ENCODE measurements at places on chromosomes 2 and 18.

GRCh38 chr2:58545300-58546280 is 304.5 kb upstream of the FANCL start:
- DNase-seq = no peak

GRCh38 chr18:60067426-60068210 is 167.8 kb downstream of the PMAIP1 start:
- DNase-seq = no peak

GRCh38 chr2:144146876-144147275 is 373.0 kb downstream of the ZEB2 start:
- no peak for DNase-seq

DNA sequence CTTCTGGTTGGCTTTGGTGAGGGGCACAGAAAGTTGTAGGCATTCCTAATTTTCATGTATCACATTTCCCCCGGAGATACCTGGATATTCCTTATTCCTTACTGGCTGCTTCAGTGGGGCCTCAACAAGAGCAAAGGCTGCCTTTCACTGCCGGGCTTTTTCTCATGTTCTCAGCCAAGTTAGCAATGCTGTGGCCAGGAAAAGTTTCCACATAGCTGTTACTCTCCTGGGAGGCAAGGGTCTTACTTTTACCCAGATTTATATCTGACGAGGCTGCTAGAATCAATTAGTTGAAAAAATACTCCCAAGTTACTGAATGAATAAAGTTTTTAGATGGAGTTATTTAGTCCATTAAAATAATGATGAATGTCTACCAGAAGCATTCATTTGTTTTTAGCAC is 230.5 kb downstream of the ZNF407 start:
- DNase-seq = no peak

- DNase-seq = no peak
Measured at GRCh38 chr18:61921621-61922235, 28.9 kb upstream of the RNF152 start.

DNA sequence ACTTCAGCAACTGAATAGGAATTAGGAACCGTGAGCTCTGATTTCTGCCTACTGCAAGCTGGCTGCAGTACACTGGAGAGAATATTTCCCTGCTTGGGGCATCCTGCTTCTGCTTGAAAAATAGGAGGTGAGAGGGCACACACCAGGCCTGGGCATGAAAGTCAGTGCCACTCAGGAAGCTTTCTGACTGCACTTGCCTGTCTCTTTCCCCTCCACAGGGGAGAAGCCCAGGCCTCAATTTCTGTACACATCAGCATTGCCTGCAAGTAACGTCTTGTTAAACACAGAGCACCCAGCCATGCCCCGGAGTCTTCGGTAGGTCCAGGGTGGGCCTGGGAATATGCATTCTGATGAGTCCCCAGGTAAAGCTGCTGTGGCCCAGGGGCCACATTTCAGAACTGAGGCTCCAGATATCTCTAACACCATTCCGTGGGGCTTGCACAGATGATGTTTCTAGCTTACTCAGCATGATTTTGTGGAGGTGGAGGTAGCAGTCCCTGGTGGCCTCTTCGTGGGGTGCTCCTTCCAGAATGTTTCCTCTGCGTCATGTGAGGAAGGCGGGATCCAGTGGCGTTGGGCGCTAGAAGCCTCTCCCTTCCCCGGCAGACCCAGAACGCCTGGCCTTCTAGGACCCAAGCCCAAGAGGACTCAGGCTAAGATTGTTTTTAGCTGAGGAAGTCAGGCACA is 114.1 kb downstream of the ZBTB7C start:
- DNase-seq = no peak

- DNase-seq = no peak
Measured at GRCh38 chr2:31131871-31132270, 6.4 kb downstream of the GALNT14 start.

DNA sequence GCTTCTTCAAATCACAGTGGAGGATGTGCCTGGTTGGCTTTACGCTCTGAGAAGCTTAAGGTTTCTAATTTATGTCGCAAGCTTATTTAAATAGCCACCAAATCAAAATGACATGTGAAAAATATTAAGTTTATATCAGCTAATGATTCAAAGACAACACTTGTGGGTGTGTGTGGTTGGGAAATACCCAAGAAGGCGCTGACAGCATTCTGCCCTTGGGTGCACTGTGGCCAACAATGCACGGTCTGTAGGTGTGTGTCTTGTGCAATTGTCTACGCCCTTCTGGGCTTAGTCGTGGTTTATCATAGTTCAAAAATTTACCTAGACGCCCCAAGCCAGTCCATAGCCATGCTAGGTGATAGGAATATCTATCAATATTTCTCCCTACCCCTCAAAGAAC is 60.9 kb downstream of the KCTD1 start:
- no peak for DNase-seq

DNA sequence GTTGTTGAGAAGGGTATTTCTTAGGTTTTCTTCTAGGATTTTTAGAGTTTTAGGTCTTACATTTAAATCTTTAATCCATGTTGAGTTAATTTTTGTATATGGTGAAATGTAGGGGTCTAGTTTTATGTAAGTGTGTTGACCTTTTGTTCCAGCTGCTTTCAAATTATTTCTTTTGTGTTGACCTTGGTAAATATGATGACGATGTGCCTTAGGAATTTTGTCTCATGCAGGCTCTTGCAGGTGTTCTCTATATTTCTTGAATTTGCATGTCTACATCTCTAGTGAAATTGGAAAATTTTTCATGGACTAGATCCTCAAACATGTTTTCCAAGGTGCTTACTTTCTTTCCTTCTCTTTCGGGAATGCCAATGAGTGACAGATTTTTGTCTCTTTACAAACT is 1609.3 kb upstream of the ZEB2 start:
- no peak for DNase-seq

DNA sequence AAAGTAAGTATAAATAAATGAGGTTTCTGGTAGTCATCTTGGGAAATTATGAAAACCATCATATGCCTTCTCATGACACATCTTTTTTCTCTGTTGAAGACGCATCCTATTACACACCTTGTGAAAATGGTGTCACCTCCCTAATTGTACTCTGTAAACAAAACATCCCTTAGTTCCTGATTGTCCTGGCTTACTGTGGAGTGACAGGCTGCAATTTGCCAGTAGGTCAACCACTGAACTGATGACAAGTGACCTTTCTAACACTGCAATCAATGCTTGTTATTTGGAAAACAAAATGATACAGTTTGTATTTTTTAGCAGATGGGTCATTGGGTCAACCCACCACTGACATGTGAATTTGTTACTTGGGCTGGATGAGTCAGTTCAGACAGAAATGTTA is 219.5 kb downstream of the PTPRM start:
- DNase-seq = no peak

DNA sequence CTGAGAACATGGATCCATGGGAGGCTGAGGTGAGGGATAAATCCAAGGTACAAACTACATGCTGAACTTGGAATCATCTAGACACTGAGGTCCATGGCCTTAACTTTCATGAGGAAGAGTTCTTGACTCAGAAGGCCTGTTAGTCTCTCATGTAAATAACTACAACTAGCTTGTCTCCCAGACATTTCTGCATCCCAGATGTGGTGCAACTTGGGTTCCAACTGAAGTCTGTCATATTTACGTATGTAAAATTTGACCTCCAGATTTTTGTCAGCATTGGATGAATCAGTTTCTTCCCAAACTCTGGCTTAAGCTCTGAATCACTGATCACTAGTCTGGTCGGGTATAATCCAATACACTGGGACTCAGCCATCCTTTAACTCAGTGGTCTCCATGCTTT is 306.9 kb downstream of the PDE11A start:
- DNase-seq = no peak

DNA sequence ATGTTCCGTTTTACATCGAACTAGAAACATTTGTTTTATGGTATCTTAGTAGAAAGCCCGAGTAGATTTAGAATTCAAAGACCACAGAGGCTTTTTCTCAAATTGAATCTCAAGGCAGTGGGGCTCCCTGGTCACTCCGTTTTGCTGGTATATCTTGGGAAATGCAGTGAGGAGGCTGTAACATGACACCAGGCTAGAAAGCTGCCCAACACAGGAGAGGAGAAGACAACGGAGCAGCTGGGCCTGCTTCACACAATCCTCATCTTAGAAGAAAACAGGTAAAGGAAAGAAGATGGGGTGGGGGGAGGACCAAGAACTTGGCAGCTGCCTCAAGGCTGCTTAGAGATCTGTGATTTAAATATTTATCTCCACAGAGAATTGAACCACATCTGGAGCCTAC is 38.3 kb upstream of the EPB41L3 start:
- no peak for DNase-seq

- DNase-seq = no peak
Measured at GRCh38 chr2:202945497-202945896, 33.4 kb downstream of the CARF start.

GRCh38 chr2:41000906-41001305 is 549.0 kb upstream of the SLC8A1 start:
- no peak for DNase-seq

DNA sequence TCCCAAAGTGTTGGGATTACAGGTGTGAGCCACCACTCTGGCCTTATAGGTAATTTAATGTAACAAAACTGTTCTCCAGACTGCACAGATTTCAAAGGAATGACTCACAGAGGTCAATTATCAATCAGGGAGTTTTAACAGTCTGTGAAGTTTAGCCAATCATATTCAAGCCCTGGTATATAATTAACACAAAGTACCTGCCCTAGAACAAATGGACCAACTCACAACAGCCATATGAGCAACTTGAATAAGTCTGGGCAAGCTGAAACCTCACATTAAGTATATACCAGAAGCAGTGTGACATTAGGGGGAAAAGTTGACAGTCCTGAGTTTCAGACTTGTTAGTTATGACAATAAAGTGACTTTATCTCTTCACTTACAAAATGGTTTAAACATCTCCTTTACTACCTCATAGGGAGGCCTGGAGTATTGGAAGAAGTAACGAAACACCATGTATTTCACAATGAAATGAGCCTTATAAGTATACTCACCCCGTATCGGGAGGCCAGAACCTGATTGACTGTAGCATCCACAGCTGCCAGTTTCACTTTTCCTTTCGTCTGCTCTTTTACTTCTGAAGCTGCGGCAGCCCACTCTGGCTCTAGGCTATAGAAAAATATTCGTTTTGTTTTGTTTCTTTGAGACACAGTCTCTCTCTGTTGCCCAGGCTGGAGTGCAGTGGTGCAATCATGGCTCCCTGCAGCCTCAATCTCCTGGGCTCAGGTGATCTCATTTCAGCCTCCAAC is 22.2 kb downstream of the PDIA6 start:
- no peak for DNase-seq

- DNase-seq = no peak
Measured at GRCh38 chr2:3705782-3706181, 2.4 kb downstream of the DCDC2C start.

GRCh38 chr2:237720444-237720843 is 78.1 kb upstream of the RBM44 start:
- no peak for DNase-seq

GRCh38 chr2:220580113-220580512 is 952.7 kb downstream of the SLC4A3 start:
- DNase-seq = no peak

GRCh38 chr2:234426616-234427015 is 70.3 kb downstream of the ARL4C start:
- DNase-seq = no peak

GRCh38 chr2:240803191-240803590 is 16.8 kb downstream of the KIF1A start:
- no peak for DNase-seq

- DNase-seq = no peak
Measured at GRCh38 chr2:53006980-53007379, 760.6 kb upstream of the CHAC2 start.

GRCh38 chr2:151096235-151096634 is 165.4 kb downstream of the RBM43 start:
- DNase-seq = no peak

GRCh38 chr2:149224543-149224942 is 105.8 kb upstream of the LYPD6 start:
- no peak for DNase-seq

DNA sequence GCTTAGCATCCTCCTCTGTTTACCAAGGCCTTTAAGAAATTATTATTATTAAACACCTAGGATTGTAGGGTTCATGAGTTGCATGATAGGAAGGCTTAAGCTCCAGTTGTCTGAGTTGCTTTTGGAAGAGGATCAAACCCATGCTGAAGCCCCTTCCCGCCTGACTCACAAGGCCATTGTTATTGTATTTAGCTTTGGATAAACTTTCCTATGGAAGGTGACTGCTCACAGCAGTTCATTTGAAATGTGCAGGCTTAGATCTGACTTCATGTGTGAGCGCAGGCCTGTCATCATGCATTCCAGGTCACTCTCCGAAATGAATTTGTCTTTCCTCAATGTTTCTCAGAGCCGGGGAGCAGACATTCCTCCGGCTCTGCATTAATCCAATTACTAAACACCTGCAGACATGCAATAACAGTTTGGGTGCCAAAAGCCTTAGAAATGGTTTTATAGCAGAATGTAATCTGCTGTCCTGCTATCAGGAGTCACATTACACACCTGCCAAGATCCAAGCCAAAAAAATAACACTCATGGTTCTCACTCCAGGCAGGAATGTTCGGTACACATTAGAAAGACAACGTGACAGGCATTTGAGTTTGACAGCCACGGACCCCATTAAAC is 119.9 kb downstream of the OSR1 start:
- no peak for DNase-seq

- no peak for DNase-seq
Measured at GRCh38 chr2:54073796-54074195, 41.6 kb upstream of the ACYP2 start.

- DNase-seq = no peak
Measured at GRCh38 chr2:152410165-152410597, 75.2 kb downstream of the FMNL2 start.

Data from Panc1 (cell line).